Fibroblast of lung (primary cell): ENCODE measurements at places on chromosomes 11 and 22.
A peak's percentile ranks its signal among the peaks of the same experiment; 100 is the strongest.

- H3K4me1 ChIP-seq: no peaks in the 10 kb centered on the region
- no peaks in the 10 kb centered on the region for H3K36me3 ChIP-seq
- H3K4me3 ChIP-seq: no peak overlapping the region
- H3K27ac ChIP-seq: no peak overlapping the region
- DNase-seq: no peak
These were observed 101.7 kb upstream of the PRR5 start for GRCh38 chr22:44600207-44600785.

DNA sequence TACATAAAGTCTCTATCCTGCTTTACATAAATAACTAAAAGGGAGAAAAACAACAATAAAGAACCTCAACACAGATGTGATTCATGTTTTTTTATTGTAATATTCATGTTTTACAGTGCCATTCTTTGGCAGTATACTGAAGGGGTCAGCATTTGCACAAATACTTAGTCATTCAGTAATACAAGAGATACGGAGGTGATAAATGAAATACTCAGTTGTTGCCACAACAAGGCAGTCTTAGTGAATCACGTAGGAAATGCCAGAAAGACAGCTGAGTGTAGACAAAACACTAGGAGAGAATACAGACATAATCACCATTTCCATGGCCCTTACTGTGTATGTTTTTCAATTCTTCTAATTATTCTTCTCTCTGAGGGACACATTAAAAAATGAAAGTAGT, 910.4 kb downstream of the METTL15 start:
- H3K36me3 ChIP-seq: no peaks in the 10 kb centered on the region
- H3K27ac ChIP-seq: no peak overlapping the region
- DNase-seq: peak; percentile 46
- no peaks in the 10 kb centered on the region for H3K4me1 ChIP-seq

DNA sequence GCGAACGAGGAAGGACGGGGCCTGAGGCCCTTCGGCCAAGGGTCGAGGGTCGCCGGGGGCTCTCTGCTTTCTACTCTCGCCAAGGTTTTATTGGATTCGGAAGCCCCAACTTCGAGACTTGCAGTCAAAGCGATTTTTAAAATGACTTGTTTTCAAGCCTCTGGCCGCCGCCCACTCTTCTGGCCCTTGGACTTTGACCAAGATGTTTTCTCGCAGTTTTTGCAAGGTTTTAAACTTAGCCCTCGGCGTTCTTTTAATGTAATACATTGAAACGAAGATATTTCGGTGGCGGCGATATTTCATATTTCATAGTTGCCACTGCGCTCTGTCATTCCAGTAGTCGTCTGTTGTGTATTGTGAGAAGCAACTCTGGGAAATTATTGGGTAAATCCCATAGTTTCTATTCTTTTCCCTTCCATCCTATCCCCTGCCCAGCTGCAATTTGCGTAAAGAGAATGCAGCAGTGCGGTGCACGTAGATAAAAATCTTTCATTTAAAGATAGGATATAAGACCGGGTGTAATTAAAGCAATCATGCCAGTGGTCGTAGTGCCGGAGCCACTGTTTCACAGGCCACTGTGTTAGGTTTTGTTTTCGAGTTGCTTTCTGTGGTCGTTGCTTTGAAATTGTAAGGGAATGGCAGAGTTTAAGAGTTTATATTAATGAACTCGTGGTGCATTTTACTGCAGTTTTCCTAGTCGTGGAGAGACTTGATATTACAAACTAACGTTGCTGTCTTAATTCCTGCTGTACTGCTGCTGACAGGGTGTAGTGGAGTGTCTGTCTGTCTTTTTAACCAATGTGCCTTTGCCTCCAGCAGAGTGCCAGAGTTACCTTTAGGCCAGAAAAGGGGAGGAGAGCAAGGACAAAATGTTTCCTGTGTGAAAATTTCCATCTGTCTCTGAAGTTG, 702 bp downstream of the BIRC2 start:
- peaks cover 10% of the 10 kb centered on the region for H3K4me1 ChIP-seq
- peak overlapping the region; percentile 97 for H3K4me3 ChIP-seq
- peak; percentile 39 for DNase-seq

DNA sequence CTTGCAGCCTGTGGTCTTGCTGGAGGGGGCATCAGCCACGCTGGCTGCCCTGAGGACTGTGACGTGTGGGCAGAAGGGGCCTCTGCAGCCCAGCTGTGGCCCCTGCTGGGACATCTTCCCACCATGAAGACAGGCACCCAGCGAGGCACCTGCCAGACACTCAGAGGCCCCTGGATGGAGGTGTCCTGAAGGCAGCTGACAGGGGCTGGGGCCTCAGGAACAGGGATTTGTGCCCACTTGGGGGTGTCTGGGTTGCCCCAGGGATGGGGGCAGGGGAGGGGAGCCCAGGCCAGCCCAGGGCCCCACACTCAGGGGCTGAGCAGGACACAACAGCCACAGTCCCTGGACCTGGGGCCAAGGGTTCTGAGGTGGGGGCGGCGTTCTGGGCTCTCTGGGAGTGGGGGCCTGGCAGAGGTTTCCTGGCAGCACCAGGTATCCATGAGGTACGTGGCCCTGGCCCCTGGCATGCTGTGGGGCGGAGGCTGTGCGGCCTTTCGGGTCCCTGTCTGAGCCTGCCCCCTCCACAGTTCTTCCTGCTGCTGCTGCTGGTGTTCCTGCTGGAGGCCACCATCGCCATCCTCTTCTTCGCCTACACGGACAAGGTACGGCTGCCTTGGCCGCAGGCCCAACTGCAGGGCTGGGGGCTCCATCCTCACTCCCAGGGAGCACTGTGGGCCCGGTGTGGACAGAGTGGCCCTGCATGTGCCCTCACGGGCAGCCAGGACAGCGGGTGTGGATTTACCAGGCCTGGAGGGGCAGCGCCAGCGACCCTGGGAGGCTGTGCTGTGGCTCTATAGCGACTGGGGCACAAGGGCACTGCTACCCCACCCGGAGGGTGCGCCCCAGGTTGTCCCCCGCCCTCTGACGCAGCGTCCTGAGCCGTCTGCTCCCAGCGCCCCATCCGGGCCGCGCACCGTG, 21.5 kb downstream of the TSPAN4 start:
- H3K27ac ChIP-seq: no peak overlapping the region
- no peak overlapping the region for H3K4me3 ChIP-seq
- H3K4me1 ChIP-seq: peaks cover 12% of the 10 kb centered on the region
- H3K27me3 ChIP-seq: no peaks in the 10 kb centered on the region

DNA sequence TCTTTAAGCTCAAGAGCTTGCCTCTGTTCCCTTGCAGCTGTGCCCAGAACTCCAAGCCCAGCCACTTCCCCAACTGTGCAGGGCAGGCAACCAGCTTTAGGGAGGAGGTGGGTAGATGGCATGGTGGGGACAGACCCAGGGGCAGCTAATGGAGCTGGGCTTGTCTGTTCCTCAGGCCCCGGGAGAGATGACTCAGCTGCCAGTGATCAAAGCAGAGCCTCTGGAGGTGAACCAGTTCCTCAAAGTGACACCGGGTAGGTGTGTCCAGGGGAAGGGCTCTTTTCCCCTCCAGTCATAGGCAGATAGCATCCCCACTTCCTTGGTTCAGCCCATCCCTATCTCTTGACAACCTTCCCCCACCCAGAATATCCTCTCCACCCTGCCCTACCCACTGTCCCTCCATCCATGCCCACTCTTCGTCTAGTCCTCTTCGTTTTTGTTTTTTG, 32.4 kb downstream of the CREB3L1 start:
- H3K27me3 ChIP-seq: no peaks in the 10 kb centered on the region
- H3K4me3 ChIP-seq: no peak overlapping the region
- peaks cover 32% of the 10 kb centered on the region for H3K36me3 ChIP-seq
- no peak for DNase-seq
- peaks cover 8% of the 10 kb centered on the region for H3K4me1 ChIP-seq

DNA sequence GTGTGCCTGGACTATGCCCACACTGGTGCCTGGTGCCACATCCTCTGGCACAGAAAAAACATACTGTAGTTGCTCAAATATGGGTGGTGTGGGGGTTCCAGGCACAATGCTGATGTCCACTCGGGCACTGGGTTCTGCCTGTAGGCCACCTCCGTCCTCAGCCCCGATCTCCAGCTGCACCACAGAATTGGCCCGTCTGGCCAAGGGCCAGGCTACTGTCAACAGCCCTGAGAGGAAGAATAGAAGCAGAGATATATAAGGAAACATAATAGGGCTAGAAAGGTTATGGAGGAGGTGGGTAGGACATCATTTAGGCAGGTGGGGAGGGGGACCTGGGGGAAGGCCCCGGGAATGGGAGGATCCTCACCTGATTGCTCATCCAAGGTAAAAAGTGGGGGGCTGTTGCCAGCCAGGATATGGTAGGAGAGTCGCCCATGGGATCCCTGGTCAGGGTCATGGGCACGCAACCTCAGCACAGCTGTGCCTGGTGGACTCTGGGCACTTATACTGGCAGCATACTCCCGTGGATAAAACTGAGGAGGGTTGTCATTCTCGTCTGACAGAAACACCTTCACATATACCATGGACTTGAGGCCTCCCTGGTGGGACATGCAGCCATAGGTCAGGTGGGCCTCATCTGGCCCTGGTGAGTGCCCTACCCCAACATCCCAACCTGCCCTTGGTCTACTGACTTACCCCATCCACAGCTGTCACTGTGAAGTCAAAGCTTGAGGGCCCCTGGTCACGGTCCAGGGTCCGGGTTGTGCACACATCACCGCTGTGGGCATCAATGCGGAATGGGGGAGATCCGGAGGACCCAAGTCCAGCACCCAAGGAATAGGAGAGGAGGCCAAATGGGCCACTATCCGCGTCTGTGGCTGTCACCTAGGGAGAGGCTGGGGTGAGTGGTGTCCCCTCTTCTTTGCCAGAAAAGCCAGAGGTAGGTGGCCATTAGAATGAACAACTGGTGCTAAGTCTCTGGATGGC, 14.5 kb upstream of the TPP1 start:
- no peak overlapping the region for H3K27ac ChIP-seq
- peaks cover 12% of the 10 kb centered on the region for H3K4me1 ChIP-seq
- no peak overlapping the region for H3K4me3 ChIP-seq

GRCh38 chr11:118677977-118678376, 1.5 kb downstream of the TREH start:
- no peak for DNase-seq
- H3K4me3 ChIP-seq: no peak overlapping the region
- H3K36me3 ChIP-seq: no peaks in the 10 kb centered on the region
- no peaks in the 10 kb centered on the region for H3K27me3 ChIP-seq

DNA sequence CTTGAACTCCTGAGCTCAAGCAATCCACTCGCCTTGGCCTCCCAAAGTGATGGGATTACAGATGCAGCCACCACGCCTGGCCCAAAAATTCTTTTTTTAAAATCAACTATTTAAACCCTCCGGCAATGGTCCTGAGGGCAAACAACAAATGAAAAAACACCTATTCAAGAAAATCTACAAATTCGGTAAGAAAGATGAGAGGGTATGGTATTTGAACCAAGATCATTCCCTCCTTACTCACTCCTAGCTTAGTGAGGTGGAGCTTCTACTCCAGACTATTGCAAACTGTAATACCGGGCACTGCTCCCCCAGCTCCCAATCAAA, 2.1 kb downstream of the NF2 start:
- H3K36me3 ChIP-seq: no peaks in the 10 kb centered on the region
- DNase-seq: no peak
- no peaks in the 10 kb centered on the region for H3K27me3 ChIP-seq
- H3K4me3 ChIP-seq: no peak overlapping the region
- H3K27ac ChIP-seq: no peak overlapping the region

- H3K4me3 ChIP-seq: no peak overlapping the region
- no peaks in the 10 kb centered on the region for H3K27me3 ChIP-seq
- H3K4me1 ChIP-seq: no peaks in the 10 kb centered on the region
These were observed 10.5 kb upstream of the C11orf24 start for GRCh38 chr11:68282141-68282860.

- H3K36me3 ChIP-seq: no peaks in the 10 kb centered on the region
- H3K27ac ChIP-seq: no peak overlapping the region
- H3K4me3 ChIP-seq: no peak overlapping the region
- no peaks in the 10 kb centered on the region for H3K4me1 ChIP-seq
- no peaks in the 10 kb centered on the region for H3K27me3 ChIP-seq
These were observed 44.6 kb upstream of the SPATA19 start for GRCh38 chr11:133889893-133890292.

DNA sequence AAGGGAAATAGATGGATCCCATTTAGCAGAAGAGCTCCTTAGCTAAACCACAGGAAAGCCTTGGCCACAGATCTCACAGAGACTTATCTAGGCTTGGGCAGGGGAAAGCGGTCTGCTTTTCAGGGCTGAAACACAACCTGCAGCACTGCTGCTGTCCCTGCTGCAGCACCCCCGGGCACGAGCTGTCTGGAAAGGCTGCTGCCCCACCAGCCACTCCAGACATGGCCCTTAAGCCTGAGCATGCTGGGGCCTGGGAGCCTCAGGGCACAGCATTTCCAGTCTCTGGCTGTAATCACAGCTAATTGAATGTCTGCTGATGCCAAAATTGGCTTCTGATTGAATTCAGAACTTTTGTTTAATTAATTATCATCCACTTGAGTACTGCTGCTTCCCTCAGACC, 115.0 kb downstream of the TMPRSS5 start:
- no peaks in the 10 kb centered on the region for H3K27me3 ChIP-seq
- no peaks in the 10 kb centered on the region for H3K4me1 ChIP-seq
- DNase-seq: no peak
- H3K27ac ChIP-seq: no peak overlapping the region
- H3K4me3 ChIP-seq: no peak overlapping the region

DNA sequence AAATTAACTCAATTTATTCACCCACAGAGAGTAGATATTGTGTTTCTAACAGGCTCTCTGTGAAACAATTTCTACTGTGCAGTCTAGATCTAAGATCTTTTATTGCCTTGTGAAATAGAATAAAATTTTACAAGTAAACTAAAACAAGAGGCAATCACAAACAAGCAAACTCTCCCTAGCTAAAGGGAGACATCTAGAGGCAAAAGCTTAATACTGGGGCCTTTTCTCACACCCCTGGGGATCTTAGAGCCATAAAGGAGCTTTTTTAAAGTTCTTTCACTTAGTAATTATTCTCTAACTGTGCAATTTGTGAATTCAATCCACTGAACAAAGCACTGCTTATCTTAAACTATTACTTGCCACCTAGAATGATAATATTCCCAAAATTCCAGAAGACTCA, 19.7 kb downstream of the ALG9 start:
- peaks cover 5% of the 10 kb centered on the region for H3K4me1 ChIP-seq
- H3K27me3 ChIP-seq: no peaks in the 10 kb centered on the region
- H3K27ac ChIP-seq: no peak overlapping the region
- no peak overlapping the region for H3K4me3 ChIP-seq
- peaks cover 3% of the 10 kb centered on the region for H3K36me3 ChIP-seq

- no peaks in the 10 kb centered on the region for H3K4me1 ChIP-seq
- no peak for DNase-seq
- H3K27ac ChIP-seq: no peak overlapping the region
- H3K27me3 ChIP-seq: peaks cover 1% of the 10 kb centered on the region
- no peaks in the 10 kb centered on the region for H3K36me3 ChIP-seq
These were observed 107.3 kb downstream of the BRD1 start for GRCh38 chr22:49720279-49720959.
